ENCODE measurements at places on chromosomes 3 and 15.

- DNase-seq = no peak
Measured at GRCh38 chr3:95731753-95732152, 1082.6 kb upstream of the EPHA6 start.

- no peak for DNase-seq
Measured at GRCh38 chr3:43542328-43543043, 79.3 kb downstream of the ANO10 start.

- DNase-seq = peak; percentile 60
Measured at GRCh38 chr3:107421170-107421792, 44.0 kb downstream of the CCDC54 start.

- no peak for DNase-seq
Measured at GRCh38 chr3:34956511-34956910, 682.8 kb upstream of the ARPP21 start.

GRCh38 chr3:89373434-89373833 lies 266.0 kb downstream of the EPHA3 start:
- DNase-seq = no peak

GRCh38 chr15:40161693-40162391 lies 973 bp downstream of the BUB1B start:
- no peak for DNase-seq

- no peak for DNase-seq
Measured at GRCh38 chr3:33789183-33789954, 9.1 kb upstream of the PDCD6IP start.

DNA sequence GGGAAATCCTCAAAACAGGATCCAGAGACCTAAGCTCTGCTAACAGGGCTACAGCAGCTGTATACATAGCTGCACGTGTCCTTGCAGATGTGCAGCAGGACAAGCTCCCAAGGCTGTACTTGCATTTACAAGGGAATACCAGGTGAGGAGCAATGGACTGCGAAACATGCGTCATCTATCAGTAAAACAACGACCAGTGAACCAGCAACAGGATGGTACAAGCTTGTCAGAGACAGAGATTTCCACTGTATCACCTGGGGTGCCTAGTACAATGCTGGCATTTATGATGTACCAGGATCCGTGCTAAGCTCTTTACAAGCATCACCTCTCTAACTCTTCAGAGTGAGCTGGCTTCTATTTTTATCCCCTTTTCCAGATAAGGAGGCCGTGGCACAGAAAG lies 227.3 kb downstream of the FOXP1 start:
- peak; percentile 26 for DNase-seq

GRCh38 chr15:66944121-66944520 lies 121.3 kb upstream of the SMAD3 start:
- no peak for DNase-seq

- DNase-seq = peak; percentile 53
Measured at GRCh38 chr15:51162865-51163762, 68.4 kb upstream of the TNFAIP8L3 start.

GRCh38 chr15:70976851-70977250 lies 84.2 kb downstream of the LRRC49 start:
- DNase-seq = no peak

GRCh38 chr3:65960087-65960486 lies 78.6 kb downstream of the MAGI1 start:
- DNase-seq = no peak

DNA sequence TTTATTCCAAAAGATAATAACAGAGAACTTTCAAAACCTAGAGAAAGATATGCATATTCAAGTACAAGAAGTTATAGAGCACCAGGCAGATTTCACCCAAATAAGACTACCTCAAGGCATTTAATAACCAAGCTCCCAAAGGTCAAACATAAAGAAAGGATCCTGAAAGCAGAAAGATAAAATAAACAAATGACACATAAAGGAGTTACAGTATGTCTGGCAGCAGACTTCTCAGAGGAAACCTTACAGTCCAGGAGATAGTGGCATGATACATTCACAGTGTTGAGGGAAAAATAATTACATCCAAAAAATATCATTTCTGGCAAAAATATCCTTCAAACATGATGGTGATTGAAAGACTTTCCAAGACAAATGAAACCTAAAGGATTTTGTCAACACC lies 185.8 kb upstream of the POU1F1 start:
- DNase-seq = no peak

DNA sequence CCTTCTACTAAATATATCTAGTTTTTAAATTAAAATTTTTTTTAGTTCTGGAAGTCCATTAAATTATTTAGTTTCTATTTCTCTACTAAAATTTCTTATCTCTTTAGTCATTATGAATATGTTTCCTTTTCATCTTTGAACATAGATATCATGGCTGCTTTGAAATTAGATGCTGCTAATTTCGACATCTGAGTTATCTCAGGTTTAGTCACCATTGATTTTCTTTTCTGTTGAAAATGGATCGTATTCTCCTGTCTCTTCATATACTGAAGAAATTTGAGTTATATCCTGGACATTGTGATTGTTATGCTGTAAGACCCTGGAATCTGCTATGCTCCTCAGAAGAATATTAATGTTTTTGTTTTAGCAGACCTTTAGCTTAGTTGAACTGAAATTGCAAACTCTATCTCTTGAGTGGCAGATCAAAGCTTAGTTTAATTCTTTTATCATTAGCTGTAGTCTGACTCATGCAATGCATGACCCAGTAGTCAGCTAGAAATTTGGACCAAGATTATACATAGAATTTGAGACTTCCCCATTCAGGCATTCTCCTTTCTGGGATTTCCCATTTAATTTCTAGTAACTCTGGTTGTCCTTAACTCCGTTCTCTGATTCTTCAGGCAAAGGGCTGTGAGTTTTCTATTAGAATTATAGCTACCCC lies 439.8 kb upstream of the IL12A start:
- DNase-seq = no peak

- DNase-seq = no peak
Measured at GRCh38 chr3:168051531-168052471, 43.9 kb downstream of the GOLIM4 start.

GRCh38 chr15:23482228-23482627 lies 35.2 kb upstream of the GOLGA6L2 start:
- DNase-seq = no peak

DNA sequence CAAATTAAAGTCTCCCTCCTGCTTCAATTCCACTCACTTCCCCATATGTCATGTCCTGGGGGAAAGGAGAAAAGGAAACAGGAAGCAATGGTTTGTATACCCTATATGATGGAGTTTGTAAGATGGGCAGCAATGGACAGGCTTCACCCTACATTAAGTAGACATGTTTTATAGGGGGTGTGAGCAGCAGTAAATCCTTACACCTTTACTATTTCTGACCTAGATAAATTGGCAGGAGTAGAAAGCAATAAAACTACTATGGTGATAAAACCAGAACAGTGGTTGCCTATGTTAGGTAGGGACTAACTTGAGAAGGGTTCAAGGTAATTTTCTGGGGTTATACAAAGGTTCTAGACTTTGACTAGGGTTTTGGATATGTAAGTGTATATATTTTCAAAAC lies 301.7 kb downstream of the GBE1 start:
- no peak for DNase-seq

DNA sequence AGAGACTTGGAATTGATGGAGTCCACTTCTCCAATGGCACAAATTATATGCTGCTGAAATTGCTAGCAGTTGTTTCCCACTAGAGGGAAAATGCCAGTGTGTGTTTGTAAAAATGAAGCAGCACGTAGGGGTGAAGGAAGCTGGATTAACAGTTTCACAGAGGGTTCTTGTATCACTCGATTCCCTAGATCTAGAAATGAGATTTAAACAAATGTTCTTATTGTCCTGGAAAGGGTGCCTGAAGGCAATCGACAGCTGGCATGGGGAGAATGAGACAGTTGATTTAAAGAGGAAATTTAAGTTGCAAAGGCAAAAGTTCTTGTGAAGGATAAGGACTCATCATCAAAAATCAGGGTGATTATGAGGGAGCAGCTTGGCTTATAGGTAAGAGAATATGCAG lies 234.8 kb upstream of the ARPP21 start:
- no peak for DNase-seq

GRCh38 chr15:90388462-90389380 lies 679 bp downstream of the IQGAP1 start:
- DNase-seq = peak; percentile 70

DNA sequence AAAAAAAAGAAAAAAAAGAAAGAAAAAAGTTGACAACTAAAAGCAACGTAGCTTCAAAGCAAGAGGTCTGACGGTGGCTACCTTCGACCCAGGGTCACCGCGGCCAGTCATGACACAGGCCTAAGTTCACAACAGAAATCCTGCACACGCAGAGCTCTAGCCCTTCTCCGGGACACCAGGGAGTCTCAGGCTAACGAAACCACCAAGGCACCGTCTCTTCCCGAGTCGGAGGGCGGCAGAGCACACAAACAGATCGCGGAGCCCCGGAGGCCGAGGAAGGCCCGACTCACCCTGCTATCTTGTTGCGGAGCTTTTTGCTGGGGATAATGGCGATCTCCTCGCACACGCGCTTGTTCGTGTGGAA lies 584 bp downstream of the RPS17 start:
- DNase-seq = peak; percentile 51

All from CD4-positive, alpha-beta T cell treated with Interferon alpha-2 for 1 hour (primary cell).